ENCODE measurements at places on chromosomes 5 and 9.

DNA sequence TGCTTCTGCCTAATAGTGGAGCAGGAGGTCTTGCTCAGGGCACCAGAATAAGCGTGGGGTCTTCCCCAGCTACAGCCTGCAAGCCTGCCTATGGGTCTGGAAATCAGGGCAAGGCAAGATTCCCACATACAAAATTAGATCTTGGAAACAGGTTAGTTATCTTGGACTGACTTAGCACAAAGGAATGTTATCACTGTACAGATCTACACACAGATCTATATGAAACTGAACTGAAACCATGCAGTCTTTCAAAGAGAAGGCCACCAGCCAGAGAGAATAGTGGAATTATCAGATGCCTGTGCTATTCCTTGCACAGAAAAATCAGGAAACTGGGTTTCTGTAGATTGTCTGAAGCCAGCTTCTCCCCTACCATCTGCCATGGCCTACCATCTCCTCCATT lies 585.7 kb downstream of the ACTL7B start:
- DNase-seq: no peak

DNA sequence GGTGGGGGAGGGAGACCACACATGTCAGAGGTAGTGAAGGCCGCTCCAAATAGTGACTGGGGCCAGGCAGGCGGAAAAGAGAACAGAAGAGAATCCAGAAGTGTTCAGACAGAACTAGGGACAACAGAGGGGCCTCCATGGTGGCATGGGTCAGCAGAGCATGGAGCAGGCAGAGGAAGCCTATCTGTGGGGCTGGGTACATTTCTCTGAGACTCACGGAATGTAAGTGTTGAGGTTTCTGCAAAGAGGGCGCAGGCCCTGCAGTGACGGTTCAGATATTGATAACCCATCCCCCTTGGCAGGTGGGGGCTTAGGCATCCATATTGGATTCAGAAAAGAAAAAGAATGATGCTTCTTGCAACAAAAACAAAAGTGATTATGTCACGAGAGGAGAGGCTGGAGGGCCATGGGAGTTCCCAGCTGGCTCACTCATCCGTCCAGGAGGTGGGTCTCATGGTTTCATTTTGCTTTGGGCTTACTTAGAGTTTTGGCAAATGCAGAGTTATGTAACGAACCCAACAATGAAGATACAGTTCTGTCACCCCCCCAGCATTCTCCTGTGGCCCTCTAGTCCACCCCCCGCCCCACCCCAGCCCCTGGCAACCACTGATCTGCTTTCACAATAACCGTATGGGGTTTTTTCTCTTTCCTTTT lies 5.4 kb upstream of the RMND5B start:
- no peak for DNase-seq

- DNase-seq: no peak
These were observed 146.7 kb downstream of the CCDC192 start for GRCh38 chr5:127849891-127850290.

DNA sequence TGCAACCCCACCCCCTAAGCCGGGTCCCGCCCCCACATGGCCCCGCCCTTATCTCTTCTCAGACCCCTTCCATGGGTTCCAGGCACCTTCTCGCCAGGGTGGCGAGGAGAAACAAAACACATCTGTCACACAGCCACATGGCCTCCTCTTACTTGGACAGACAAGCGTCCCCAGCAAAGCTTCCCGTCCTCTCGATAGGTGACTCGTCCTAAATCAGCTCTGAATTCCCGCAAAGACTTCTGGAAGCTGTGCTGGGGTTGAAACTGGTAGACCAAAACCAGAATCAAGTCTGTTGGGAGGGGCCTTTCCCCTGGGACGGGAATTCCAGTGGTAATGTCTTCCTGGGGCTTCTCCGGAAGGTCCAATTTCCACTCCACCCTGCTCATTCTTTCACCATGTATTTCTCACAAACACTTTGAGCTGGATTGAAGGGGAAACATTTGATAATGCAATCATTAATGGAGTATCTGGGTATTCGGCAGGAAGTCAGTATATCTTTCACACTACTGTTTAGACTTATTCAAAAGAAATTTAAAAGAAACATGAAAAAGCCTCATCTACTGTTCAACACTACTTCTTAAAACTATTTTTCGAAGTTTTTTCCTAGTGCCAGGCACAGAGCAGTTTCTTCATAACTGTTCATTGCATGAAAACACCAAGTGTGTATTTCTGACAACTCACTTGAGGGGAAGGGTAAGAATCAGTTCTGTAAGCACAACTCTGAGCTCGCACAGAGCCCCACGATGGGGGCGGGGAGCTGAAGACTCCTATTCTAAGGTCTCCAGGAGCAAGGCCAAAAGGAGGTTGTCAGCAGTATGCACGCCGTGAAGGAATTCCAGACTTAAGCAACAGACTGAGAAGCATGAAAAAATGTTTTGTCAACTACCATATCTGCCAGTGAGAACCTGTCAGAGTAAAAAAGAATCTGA lies 644 bp upstream of the CTNNAL1 start:
- DNase-seq: no peak

DNA sequence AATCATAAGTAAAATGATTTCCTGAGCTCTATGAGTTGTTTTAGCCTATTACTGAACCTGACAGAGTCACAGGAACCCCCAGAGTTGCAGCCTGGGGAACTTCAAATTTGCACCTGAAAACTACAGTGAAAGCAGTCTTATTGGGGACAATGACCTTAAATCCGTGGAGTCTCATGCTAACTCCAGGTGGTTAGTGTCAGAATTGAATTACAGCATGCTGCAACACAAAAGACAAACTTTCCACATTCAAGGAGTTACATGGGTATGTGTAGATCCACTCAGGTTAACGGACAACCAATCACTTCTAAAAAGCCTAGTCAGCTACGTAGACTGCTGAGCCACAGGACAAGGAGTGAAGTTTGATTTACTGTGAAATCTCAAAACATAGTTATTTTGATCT lies 49.7 kb downstream of the PLPP1 start:
- no peak for DNase-seq

DNA sequence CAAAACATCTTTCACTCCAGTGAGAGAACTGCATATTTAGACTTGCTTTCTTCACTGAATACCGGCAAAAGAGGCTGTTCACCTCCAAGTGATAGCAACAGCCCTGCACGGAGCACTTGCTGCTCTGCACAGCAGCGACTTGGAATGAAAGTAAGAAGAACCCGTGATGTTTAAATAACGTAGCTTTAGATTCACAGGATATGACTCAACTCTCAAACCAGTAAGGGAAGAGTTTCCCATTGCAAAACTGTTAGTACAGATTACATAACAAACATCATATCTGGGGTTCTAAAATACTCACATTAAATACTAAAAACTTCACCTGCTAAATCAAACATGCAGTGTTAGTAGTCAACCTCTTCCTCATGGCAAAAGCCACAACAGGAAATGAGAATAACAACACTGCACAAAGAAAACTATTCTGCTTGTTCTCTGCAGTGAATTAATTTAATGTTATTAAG lies 203.4 kb downstream of the MCTP1 start:
- no peak for DNase-seq

DNA sequence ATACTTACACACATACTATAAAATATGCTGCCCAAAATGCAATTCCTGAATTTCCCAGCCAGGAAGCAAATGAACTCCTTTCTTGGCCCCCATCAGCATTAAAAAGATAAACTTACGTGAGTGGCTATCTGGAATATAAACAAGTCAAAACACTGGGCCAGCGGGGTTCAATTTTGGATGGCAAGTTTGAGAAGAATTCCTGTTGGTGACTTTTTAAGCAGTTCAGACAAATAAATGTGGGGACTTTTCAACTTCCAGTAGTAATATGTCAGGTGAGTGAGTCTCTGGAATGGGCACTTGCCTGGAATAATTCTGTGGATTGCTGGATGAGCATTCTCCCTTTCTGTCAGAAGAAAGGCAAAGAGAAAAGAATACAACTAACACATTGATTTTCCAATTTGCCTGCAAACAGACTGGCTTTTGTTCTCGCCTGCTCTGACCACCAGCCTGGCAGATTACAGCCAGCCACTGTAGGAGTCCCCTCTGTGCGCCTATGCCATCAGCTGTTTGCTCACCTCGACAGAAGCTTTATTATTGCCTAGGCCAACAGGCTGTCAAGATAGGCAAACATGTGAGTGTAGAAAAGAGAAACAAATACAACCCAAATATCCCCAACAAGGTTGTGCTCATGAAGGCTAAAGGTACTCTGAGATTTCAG lies 78.6 kb downstream of the MRPS27 start:
- DNase-seq: peak; percentile 29

DNA sequence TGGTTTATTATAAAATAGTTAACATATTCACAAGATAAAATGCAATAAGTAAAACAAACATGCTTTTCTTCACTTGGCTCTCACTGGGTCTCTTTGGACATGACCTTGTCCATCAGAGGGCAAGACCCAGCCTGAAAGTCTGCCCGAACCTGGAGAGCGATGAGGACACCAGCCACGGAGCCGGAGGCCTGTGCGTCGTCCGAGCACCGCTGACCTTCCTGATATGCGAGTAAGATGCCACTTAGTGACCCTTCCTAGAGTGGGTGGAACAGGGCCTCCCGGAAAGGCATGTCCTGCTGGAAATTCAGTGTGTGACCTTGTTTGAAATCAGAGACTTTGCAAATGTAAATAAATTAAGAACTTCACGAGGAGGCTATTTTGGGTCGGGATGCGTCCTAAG lies 52.9 kb downstream of the IRX2 start:
- DNase-seq: no peak

DNA sequence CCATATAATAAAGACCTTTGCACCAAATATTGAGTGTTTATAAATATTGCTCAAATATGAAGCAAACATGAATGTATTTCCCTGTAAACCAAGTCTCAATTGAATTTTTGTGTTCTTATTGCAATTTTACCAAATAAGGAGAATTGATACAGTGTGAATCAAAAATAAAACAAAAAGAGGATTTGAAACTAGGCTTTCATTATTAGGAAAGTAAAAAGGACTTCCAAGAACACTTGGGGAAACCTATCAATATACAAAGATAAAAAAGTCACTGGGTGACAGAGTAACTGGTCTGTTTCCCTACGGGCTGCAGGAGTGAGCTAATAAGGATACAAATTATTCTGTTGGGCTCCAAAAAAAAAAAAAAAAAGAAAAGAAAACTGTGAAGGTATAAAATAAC lies 44.8 kb upstream of the SNX2 start:
- no peak for DNase-seq
